H9 (cell line): ENCODE measurements at places on chromosomes 2 and 18.
A peak's percentile ranks its signal among the peaks of the same experiment; 100 is the strongest.

GRCh38 chr2:208249296-208249695 is 5.6 kb downstream of the IDH1 start:
- no peak for DNase-seq

DNA sequence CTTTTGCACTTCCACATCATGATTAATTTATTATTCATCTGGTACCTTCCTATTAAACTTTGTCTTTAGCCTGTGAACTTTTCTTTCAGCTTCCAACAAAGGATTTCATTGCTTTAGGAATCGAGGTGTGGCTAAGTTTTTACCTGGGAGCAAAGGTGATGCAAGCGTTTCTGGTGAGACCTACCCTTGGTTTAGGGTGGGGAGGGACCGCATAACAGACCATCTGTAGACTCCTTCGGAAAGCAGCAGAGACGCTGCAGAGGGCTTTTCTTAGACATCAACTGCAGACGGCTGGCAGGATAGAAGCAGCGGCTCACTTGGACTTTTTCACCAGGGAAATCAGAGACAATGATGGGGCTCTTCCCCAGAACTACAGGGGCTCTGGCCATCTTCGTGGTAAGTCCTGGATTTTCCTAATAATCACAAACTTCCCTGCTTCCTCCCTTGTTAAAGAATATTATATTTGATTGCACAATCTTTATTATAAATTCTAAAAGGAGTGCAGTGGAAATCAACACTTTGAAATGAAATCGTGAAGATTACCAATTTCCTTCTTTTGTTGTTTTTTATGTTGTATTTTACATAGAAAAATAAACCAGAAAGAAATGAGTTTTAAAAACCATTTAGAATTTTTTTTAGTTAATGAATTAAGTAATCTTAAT is at the start of gene DSG3:
Gene DSG3, plus strand, starts transcription at position 212 of the 662 bp plus-strand sequence. Its CDS starts 137 bp downstream, at position 349.
- no peak for DNase-seq

DNA sequence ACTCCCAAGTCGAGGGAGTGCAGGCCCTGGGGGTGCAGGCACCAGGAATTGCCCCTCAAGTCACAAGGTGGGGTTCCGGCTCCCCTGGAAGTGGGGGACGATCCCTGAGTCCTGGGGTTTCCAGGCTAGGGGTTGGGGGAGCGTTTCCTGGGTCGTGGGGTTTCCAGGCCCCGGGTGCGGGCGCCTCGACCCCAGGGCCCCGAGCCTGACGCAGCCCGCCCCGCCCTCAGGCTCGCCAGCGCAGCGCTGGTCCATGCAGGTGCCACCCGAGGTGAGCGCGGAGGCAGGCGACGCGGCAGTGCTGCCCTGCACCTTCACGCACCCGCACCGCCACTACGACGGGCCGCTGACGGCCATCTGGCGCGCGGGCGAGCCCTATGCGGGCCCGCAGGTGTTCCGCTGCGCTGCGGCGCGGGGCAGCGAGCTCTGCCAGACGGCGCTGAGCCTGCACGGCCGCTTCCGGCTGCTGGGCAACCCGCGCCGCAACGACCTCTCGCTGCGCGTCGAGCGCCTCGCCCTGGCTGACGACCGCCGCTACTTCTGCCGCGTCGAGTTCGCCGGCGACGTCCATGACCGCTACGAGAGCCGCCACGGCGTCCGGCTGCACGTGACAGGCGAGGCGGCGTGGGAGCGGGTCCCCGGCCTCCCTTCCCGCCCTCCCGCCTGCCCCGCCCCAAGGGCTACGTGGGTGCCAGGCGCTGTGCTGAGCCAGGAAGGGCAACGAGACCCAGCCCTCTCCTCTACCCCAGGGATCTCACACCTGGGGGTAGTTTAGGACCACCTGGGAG is 12.0 kb downstream of the SIGLEC15 start:
- DNase-seq = peak; percentile 81

GRCh38 chr18:58325494-58325893 is 281.5 kb downstream of the NEDD4L start:
- no peak for DNase-seq

- DNase-seq = no peak
These were observed 64.6 kb downstream of the NEB start for GRCh38 chr2:151669585-151670081.

DNA sequence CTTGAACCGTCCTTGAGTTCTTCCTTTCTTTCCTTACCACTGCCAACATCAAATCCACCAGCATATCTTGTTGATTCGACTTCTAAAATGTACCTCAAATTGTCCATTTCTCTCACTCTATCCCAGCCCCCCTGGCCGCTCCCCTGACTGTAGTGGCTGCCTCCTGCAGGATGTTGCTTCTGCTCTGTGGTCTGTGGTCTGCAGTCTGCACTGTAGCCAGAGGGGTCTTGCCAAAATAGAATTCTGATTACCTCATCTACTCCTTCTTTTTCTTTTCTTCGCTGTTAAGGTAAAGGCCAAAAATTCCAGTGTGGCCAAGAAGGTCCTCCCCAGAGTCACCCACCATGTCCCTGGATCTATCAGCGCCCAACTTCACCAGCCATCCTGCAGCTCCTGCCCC is 79.5 kb upstream of the ALPP start:
- no peak for DNase-seq

DNA sequence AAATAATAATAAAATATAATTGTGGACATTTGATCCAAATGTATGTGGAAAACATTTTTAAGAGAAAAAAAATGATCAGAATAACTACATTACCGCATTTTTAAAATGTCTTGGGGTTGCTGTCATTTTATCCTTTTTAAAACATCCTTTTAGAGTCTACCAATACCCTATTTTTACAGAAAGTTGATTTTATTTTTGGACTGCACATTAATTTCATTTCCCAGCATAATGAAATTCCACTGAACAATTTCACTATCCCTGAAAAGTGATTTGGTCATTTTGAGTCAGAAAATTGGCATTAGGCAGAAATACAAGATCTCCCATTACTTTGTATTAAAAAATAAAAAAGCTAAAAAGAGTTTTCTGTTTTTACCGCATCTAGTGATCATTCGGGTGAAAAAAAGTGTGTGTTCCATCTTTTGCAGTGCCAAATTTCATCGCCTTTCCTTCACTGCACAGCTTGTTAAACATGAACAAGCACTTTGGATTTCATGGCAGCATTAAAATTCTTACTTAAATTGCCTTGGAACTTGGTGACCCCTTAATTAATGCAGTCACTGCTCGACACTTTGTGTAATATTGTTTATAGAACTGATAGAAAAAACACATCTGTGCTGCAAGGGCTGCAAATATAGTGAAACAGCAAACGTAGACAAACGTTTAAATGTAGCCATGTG is 611.7 kb downstream of the TSN start:
- no peak for DNase-seq

GRCh38 chr2:31992025-31992579 is 18.7 kb downstream of the MEMO1 start:
- no peak for DNase-seq

DNA sequence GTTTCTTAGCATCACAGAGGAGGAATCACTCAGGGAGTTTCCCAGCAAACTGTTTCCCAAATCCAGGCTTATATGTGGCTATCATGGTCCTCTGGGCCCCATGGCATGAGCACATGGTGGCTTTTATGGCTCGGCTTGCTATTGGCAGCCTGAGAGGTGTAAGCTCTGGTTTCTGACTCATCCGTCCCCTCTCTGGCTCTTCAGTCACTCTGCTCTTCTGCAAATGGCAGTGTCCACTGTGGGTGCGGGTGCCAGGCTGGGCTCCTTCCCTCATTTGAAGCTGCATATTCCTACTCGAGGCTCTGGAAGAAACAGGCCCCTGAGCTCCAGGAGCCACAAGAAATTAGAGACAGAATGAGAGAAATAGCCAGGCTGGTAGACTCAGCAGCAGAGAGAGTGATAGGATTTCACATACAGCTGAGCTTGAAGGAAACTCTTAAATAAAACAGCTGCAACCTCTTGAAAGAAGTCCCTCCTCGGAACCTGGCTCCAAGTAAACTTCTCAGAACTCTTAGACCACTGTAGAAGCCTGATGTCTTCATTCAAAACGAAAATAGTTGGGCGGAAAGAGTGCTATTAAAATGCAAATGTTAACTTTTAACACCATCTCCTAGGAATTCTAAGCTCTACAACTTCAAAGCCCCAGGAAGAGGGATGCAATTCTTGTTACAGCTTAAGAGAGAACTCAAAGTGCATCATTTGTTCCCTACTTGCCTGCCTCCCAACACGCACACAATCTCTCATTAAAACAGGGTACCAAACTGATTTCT is 212.6 kb upstream of the SP5 start:
- peak; percentile 47 for DNase-seq

GRCh38 chr2:20935168-20935775 is 108.6 kb downstream of the APOB start:
- DNase-seq = no peak

GRCh38 chr18:78239090-78239457 is 740.5 kb upstream of the SALL3 start:
- no peak for DNase-seq

DNA sequence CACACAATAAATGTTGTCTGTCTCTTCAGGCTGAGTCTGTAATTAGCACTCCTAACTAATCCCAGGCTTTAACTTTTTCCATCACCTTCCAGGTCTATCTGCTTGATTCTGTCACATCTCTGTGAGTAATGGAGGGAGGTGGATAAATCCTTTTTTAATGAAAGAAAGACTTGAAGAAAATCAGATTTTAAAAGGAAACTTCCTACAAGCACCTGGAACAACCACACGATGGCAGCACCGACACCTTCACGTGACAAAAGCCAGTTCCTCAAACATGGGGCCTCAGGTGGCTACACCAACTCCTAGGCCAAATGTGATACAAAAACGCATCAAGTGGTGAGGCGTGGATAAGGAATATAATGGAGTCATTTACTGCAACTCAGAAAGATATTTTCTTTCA is 41.8 kb downstream of the TGFBRAP1 start:
- DNase-seq = peak; percentile 65

DNA sequence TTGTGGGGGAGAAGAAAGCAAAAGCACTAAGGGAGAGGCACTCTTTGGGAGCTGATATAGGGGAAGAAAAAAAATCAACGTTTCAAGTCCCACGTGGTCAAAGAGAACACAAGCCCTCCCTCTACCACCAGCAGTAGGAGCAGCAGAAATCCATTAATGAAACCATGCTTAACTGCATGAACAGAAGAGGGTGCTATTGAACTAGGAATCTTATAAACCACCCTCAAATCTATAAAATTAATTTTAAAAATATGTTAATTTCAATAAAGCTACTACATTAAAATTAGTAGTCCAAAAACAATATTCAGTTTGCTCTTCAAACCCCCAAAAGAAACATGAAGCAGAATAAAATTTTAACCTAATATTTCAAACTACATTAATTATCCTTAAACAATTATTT is 147.8 kb downstream of the TMEM18 start:
- no peak for DNase-seq

DNA sequence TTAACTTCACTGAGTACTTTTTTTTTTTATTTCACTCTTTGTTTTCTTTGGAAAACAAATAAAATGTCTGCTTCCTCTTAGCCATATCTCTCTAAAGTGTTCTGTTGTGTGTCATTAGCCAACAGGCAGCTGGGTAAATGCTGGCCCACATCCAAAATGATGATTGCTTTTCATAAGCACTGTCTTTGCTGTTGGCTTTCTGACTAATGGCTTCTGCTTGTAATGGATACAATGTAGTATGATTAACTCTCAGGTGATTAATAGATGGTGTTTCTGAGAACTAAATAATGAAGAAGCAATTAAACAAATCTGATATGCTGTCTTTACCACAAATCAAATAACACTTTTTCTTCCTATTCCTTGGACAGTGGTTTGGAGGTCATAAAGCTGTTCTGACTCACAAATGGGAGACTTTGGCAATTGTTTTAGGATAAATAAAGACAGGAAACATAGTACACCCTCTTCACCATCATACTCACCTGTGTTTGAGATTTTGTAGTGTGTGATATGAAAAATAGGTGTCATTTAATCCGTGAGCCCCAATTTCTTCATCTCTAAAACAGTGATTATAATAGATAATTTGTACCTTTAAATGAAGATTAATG is 888.4 kb downstream of the TSN start:
- no peak for DNase-seq
